Activated CD8-positive, alpha-beta memory T cell treated with anti-CD3 and anti-CD28 coated beads, Interleukin-2, amount 50 U/mL, for 4 hours (primary cell): ENCODE measurements at places on chromosomes 6 and 20.

DNA sequence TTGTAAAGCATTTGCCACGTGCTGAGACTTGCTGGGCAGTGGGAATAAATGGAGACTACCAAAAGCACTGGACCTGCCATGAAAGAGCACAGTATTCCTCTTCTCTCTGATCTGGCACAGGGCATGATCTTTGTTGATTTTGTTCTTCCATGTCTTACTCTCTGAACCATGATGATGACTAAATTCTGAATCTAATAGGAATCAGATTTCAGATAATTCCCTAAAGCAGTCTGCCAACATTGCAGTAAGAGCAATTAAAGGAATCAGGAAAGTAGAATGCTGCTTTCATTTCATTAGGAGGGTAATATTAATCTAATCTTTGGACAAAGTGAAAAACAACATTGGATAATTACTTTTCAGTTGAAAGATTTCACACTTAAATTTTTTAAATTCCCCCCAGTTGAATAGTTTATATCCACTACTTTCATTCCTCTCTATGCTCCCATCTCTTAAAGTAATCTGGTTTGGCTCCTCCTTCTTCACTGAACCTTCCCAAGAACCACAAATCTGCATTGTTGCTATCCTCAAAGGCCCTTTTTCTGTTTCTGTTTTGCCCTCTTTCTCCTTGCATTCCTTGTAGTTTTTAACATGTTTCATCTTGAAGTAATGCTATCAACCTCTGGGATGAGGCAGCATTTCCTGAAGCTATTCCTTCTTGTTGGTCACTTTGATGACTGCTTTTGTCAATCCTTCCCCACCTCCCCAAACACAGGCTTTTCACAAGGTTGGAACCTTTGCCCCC, 243.2 kb upstream of the TENT5A start:
- DNase-seq, result no peak

DNA sequence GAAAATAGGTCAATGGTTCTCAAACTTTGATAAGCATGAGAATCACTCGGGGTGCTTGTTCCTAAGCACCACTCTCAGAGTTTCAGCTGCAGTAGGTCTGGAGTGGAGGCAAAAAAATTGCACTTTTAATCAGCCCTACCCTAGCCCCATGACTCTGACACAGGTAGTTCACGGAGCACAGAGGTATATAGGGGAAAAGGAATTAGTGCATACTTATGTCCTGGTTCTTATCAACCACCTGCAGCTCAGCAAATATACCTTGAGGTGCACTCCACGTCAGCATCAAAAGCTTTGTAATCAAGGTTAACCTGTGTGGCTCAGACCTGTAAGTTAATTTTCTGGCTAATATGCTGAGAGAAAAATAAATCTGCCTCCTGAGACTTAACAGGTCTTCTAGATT, 138.8 kb upstream of the HMGN3 start:
- DNase-seq, result no peak

DNA sequence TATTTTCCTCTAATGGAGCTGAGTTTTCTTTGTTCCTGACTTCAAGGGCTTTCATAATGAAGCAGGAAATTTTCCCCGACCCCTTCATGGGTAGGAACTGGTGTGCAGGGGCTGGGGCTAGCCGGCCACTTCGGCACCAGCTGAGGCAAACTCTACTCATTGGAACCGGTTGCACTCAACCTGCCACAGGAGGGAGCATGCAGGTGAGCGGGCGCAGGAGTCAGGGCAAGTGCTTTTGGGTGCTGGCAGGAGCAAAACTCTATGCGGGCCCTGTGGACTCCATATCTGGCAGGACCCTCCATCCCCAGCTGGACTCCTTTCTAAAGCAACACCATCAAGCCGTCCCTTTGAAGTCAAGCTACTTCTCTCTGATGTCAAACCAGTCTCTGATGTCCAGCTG, 244.2 kb downstream of the EPM2A start:
- no peak for DNase-seq

DNA sequence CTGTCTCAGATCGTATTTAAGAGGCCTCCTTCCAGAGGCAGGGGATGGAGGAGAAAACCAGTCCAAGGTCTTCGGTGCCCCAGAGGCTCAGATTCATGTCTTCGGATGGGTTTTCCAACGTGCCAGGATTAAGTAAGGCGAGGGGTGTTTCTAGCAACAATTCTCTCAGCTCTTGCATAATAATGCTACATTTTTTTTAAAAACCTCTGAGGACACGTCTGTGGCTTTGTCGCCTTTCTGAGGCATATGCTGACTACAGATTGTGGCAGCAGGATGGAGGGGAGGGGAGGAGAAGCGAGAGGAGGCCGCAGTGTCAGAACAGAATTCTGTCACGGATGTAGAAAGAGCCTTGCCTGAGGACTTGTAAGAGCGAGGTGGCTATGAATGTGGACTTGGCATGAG, 17.7 kb upstream of the CCDC167 start:
- DNase-seq, result peak; percentile 65

DNA sequence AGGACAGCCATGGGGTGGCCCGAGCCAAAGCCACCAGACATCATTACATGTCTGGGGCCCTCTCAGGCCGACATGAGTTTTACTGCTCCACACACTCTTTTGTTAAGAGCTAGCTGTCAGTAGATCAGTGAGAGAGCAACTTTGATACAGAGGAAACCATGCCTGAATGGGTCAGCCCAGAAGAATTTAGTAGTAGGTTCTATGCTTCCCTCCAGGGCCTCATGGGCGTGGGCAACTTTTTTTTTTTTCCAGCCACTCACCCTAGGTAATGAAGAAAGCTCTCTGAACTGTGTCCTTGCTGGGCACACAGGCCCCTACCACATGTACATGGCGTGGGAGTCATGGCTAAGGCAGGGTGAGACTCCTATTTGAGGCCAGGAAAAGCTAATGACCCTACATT, 38.8 kb downstream of the HLA-F start:
- no peak for DNase-seq

GRCh38 chr6:157887892-157888291, 64.8 kb downstream of the SNX9 start:
- no peak for DNase-seq

DNA sequence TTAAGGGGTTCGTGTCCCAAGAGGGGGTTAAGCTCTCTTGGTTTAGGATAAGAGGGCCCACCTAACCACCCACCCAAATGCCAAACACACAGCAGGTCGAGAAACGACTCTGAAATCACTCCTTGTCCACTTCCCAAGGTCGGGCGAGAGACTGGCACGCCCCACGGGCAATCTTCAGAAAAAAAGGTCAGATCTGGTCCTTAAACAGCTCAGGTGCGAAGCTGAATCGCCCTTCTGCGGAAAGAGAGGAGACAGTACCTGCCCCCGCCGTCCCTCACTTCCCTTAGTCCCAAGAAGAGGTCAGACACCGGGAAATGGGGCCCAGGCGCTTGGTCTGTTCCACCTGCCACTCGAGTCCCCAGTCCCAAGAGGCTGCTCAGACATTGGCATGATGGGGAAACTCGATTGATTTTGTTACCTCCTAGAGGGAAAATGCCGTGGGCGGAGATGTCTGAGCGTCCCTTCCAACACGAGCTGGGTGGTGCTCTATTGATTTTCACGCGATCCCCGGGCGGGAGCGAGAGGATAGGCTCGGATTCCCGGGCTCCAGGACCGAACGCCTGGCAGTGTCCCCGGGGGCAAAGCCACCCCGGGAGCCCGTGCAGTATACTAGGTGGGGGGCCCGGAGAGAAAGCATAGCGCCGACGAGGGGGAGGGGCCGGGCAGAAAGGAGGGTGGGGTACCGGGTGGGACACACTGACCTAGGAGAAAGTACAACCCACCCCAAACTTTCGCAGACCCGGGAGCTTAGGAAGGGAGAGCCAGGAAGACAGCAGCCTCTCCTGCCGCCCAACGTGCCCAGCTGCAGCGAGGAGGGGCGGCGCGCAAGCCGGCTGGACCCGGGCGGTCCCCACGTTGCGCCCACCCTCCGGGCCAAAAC, 1.1 kb upstream of the SAMD5 start:
- no peak for DNase-seq

DNA sequence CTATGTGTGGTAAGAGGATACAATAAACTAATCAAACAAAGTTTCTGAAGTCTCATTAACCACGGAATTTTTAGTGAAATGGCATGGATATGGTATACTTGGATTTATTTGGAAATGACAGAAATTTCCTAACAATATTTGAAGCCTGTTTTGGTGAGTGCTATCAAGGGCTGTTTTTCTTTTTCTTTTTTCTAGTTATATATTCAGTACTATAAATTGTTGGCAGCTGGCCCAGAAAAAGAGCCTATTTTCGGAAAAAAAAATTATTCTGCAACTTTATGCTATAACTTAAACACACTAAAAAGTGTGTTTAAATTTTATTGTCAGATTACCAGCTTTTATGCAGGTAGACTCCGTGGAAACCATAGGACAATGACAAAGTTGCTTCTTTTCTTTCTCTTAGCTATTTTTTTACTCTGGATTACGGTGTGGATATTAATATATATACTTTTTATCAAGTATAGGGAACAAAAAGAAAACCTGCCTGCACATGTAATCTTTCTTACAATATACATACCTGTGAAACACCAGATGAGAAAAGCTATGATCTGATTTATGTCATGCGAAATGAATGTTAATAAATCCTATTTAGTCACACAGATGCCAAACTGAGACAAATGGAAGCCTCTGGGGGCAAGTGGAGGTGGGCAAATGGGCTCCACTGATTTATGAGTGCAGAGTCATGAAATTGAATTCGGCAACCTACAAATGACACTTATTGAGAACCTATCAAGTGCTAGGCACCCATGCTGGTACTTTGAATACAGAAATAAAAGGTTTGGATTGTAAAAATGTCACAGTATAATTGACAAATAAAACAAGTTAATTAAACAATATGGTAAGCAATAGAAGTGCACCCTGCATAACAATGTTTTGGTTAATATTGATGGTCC, 919.5 kb upstream of the FLRT3 start:
- no peak for DNase-seq

- no peak for DNase-seq
Measured at GRCh38 chr6:123036648-123037047, 40.6 kb downstream of the CLVS2 start.

- no peak for DNase-seq
Measured at GRCh38 chr20:51489611-51490010, 52.9 kb downstream of the NFATC2 start.

GRCh38 chr6:100176311-100176950, 182.4 kb upstream of the MCHR2 start:
- no peak for DNase-seq

DNA sequence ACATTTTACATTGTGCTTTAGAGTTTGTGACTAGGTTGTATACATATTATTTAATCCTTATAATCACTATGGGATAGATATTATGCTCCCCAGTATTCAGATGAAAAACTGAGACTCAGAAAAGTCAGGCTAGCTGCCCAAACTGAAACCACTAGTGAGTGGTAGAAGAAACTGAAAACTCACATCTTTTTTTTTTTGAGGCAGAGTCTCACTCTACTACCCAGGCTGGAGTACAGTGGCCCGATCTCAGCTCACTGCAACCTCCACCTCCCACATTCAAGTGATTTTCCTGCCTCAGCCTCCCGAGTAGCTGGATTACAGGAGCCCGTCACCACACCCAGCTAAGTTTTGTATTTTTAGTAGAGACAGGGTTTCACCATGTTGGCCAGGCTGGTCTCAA, 22.2 kb downstream of the RNF24 start:
- DNase-seq, result no peak

GRCh38 chr6:125477844-125478243, 176.1 kb upstream of the HDDC2 start:
- no peak for DNase-seq

- DNase-seq, result no peak
Measured at GRCh38 chr6:75183099-75183541, 22.7 kb downstream of the COL12A1 start.

GRCh38 chr6:138503881-138504680, 4.8 kb upstream of the NHSL1 start:
- DNase-seq, result no peak

- no peak for DNase-seq
Measured at GRCh38 chr6:124795643-124796463, 166.4 kb upstream of the RNF217 start.

GRCh38 chr20:40464731-40465208, 224.3 kb downstream of the MAFB start:
- DNase-seq, result no peak

- DNase-seq, result no peak
Measured at GRCh38 chr6:32602383-32602782, 12.7 kb upstream of the HLA-DRB1 start.

DNA sequence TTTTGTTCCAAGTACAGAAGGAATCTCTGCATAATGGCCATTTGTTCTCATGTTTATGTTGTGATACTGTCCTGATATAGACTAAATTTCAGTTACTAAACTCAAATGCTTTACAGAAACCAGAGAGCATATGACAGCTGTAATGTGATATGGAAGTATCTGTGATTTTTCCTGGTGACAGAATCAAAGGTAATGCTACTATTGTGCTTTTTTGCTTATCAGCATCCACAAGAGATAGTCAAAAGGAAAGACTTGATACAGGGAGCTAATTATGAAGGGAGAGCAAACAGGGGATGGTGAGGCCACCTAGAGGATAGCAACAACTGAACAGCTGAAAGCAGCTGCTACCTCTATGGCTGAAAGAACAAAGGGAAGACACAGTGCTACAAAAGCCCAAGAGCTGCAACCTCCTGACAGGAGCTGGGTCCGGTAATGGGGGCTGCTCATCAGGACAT, 181.4 kb downstream of the PHF3 start:
- no peak for DNase-seq

- DNase-seq, result no peak
Measured at GRCh38 chr6:145498425-145498824, 236.9 kb downstream of the EPM2A start.

- DNase-seq, result peak; percentile 68
Measured at GRCh38 chr6:235763-236360, 56.4 kb upstream of the DUSP22 start.

- no peak for DNase-seq
Measured at GRCh38 chr6:134267917-134268361, 50.0 kb downstream of the SGK1 start.

DNA sequence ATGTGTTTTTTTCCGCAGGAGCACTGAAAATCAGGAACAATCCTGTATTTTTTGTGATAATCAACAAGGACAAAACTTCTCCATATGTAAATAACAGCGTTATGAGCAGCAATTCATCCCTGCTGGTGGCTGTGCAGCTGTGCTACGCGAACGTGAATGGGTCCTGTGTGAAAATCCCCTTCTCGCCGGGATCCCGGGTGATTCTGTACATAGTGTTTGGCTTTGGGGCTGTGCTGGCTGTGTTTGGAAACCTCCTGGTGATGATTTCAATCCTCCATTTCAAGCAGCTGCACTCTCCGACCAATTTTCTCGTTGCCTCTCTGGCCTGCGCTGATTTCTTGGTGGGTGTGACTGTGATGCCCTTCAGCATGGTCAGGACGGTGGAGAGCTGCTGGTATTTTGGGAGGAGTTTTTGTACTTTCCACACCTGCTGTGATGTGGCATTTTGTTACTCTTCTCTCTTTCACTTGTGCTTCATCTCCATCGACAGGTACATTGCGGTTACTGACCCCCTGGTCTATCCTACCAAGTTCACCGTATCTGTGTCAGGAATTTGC, at the start of gene TAAR6:
Gene TAAR6 (plus strand): TSS at position 102 of the 557 bp plus-strand sequence. CDS start 0 bp downstream, at position 102.
- no peak for DNase-seq

DNA sequence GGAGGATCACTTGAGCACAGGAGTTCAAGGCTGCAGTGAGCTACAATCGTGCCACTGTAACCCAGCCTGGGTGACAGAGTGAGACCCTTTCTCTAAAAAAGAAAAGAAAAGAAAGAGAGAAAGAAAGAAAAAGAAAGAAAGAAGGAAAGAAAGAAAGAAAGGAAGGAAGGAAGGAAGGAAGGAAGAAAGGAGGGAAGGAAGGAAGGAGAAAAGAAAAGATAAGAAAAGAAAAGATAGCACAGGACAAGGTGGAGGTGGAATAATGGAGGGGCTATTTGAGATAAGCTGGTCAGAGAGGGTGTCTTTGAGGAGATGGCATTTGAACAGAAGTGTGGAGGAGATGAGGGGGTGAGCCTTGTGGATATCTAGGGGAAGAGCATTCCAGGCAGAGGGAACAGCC, 2.7 kb upstream of the PDRG1 start:
- DNase-seq, result no peak
